ENCODE measurements at places on chromosomes 6 and 20. TPM values are rescaled to one million over a fixed set of nuclear protein-coding genes. Genes with fewer than 3 reads are reported as not detected.

DNA sequence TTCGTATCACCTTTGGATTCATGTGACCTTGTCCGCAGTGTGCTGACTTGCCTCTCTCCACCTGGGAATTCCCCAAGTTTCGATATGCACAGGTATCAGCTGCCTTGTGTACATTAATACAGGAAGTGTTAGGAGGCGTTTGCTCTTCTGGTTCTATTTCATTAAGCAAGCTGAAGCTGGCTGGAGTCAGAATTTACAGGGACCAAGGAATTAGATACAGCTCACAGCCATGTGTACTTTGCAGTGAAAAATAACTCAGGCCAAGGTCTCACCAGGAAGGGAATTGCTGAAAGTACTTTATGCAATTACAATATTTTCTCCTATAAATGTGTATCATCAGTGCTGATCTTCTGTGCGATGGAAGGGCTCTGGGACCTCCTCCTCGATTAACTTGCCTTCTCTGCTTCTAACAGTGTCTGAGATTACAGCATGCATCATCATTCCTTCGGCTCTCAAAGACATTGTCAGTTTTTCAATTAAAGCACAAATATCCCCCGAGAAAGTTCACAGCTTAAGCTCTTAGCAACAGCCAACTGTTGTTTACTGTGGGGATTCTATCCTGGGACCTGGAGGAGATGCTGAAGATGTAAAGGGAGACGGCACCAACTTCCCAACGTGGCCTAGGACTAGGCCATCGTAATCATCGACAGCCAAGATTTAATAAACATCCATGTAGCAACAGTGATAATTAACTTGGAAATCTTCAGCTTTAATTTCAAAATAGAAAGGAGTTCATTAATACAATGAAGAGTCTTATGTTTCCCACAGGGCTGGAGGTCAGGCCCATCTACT is 13.8 kb upstream of the TIAM2 start:
- no peak for DNase-seq

DNA sequence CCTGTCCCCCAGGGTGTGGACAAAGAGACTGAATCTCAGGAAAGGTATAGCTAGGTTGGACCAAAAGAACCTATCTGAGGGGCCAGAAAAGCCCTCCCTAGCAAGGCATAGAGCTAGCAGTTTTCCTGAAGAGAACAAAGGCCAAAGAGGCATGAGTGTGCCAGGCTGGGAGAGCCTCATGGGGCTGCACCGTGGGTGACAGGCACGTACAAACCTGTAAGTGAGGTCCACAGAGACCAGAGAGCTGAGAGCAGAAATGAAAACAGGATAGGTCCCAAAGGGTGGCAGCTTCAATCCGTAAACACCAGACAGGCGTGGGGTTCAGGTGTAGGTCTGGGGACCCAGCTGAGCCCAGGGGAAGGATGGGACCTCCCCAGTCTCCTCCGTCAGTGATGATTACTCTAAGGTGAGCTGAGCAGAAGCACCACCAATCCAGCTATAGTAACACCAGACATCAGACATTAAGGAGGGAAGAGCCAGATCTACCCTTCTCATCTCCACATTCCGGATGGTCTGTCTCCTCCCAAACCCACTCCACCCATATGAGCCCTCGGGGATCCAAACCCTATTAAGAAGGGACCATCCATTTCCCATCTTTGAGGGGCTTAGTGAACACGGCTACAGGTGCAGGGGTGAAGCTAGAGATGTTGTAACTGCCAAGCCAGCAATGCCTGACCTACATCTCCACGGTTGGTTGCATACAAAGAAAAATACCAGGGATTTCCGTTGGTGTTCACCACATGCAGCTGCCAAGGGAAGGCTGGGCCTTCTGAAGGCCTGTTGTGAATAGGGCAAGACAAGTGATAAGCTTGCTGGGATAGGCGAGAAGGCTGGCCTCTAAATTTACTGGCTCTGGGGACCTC is 38.3 kb downstream of the BCL2L1 start:
- no peak for DNase-seq

DNA sequence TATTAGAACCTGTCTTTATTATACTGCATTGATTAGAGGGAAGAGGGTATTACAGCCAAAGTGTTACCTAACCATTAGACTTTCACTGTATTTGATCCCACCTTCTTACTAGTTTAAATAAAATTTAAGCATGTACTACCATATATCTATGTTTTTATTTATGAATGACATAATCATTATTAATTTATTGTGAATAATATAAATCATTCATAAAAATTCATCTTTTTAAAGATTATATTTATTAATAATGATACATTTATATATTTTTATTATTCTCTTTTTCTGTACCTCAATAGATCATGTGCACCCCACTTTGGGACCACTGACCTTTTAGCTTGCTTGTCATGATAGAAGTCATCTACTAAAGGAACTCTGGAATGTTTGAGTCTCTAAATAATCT is 223.5 kb upstream of the MARCKS start:
- no peak for DNase-seq

DNA sequence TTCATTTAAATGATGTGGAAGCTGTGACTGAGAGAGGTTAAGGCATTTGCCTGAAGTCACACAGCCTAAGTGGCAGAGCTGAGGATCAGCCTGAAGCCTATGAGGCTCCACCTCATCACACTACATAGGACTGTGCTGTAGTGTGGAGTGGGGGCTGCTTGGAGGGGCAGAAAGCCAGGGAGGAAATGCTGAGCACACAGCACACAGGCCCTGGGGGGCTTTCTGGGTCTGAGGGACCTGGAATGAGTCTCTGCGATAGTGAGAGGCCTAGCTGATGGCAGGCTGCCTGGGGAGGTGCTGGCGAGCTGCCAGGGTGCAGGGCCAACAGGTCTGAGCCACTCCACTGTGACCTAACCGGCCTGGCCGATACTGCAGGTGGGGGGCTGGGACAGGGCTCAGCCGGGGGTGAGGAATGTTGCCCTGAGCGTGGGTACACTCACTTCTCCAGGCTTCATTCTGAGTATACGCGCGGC is 2.2 kb upstream of the ARHGAP40 start:
- DNase-seq = peak; percentile 50

DNA sequence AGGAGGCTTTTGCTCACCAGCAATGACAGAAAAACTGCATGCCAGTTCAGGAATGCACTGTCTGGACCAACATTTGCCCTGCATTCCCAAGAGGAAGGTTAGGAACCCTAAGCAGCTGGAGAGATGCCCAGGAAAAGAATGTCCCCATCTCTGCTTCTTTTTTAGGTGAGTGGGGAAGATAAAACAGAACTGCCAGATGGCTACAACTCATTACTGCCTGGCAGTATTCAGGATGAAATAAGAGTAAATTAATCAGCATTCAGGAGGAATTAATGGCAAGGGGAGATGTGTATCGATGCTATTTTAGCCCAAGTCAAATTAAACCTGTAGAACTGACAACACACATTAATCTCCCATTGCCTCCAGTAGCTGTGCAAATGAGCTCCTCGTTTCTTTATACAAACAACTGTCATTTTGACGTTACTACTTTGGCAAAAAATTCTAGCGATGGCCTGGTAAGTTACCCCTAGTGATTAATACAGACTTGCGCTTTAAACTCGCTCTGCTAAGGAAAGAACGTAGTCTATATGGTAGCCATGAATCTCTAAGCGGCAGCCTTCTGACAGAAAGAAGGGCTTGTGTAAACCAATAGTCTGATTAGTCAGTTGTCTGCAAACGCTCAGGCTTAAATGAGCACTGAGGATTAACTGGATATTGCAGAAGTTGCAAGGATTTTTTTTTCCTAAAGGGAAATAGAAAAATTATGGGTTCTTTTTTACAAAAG is 16.7 kb upstream of the SMLR1 start:
- no peak for DNase-seq

EBF4 gene
- 6.5 TPM for total RNA-seq

- DNase-seq = no peak
Observed at GRCh38 chr6:56146086-56146485, 101.3 kb downstream of the COL21A1 start.

- DNase-seq = no peak
Observed at GRCh38 chr20:21622097-21622857, 83.2 kb upstream of the PAX1 start.

- DNase-seq = peak; percentile 2
Observed at GRCh38 chr6:158047563-158048323, 66.1 kb downstream of the SYNJ2 start.

DNA sequence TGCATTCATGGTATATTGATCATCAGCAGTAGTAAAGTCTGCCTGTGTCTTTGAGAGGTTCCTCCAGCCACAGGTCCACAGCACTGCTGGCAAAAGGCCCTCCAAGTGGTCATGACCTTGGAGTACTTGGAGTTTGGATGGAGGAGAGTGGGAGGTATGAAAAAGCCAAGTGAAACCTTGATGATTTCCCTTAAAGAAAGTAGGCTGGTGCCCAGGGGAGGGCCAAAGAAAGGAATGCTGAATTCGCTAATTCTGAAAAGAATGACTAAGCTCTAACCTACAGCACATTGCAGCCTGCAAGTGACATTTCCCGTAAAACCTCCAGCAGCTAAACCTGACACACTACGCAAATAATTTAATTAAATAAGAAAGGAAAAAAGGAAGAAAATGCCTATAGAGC is 223.4 kb upstream of the TAB2 start:
- DNase-seq = no peak

DNA sequence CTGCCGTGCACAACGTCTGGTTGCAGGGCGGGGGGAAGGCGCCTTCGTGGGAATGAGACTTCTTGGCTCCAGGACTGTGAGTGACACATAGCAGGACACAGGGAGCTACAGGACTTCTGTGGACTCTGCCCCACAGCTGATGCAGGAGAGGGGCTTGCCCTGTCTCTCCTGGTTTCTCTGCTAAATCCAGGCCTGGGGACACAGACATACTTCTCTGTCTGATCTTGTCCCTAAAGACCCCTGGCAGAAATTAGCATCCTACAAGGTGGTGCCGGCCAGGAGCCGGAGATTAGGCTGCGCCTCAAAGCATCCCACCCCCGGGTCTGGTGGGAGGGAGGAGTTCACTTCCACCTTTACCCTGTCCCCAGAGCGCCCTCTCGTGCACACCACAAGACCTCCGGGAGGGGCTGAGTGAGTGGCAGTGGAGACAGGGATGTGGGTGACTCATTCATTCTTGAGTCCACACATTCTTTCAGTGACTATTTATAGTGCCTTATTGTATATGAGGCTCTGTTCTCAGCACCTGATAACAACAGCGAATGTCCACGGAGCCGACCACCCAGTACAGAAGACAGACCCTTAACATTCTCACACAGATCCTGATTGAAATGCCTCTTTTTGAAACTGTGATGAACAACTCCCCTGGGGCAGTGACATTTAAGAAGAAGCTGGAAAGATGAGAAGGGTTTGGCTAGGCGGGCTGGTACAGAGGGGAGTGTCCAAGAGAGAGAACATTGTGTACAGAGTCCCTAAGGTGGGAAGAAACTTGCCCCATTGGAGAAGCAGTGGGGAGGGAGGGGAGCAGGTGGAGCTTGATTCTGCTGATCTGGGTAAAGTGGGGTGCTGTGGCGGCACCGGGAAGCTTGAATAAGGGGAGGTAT is 39.0 kb downstream of the GMPR start:
- DNase-seq = peak; percentile 79

GRCh38 chr6:56842686-56843475 is 112.0 kb upstream of the BEND6 start:
- peak; percentile 33 for DNase-seq

HDGFL1 gene
- total RNA-seq = not detected

AK9 gene
- 7.6 TPM for total RNA-seq

- DNase-seq = no peak
Observed at GRCh38 chr6:56655996-56656395, 13.3 kb upstream of the DST start.
